A673 (cell line): ENCODE measurements at places on chromosomes 7 and 10.

- no peak for DNase-seq
Measured at GRCh38 chr7:101180130-101180755, at the start of gene NAT16. Gene NAT16 (minus strand): TSS chr7:101180293. CDS start chr7:101174807, 5,486 bp downstream.

DNA sequence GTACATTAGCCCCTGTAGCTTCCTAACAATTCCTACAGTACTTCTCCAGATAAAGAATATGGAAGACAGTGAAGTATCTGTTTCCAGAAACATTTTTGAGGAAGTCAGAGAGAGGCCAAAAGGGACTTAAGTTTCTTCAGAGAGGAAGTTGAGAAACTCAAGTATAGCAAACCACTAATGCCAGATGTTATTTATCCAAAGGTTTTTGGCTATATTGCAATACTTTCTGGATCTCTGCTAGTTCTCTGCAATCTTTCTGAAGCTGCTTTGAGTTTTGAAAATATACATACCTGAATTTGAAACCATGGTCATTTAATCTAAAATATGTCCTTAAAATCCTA lies 64.7 kb downstream of the BICC1 start:
- DNase-seq: no peak

GRCh38 chr7:125644109-125644508 lies 714.5 kb upstream of the POT1 start:
- peak; percentile 18 for DNase-seq

DNA sequence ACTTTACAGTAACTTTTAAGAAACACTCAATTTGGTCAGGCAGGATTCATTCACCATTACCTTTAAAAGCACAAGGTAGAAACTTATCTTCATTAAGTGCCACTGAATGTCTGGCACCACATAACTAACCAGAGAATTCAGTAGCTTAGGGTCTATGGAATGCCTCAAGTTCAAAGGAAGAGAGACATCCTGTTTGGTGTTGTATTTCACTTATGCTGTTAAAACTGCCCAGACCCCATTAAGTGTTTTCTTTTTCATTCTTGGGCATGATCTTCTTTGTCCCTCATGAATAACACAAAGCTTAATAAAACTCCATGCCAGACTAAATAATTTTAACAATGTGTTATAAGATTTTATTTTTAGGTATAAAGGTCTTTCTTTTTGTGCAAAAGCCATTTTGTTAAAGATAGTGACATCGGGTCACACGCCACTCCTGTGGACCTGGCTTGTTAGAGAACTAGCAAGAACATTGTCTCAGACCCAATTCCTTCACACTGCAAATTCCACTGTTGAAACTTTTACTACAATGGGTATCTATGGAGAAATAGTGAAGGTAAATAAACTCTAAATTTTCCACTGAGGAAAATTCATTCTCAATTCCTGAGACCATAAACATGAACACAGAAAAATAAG lies 221.0 kb downstream of the TWIST1 start:
- peak; percentile 47 for DNase-seq

- peak; percentile 9 for DNase-seq
Measured at GRCh38 chr10:89837165-89838043, 136.0 kb downstream of the KIF20B start.

DNA sequence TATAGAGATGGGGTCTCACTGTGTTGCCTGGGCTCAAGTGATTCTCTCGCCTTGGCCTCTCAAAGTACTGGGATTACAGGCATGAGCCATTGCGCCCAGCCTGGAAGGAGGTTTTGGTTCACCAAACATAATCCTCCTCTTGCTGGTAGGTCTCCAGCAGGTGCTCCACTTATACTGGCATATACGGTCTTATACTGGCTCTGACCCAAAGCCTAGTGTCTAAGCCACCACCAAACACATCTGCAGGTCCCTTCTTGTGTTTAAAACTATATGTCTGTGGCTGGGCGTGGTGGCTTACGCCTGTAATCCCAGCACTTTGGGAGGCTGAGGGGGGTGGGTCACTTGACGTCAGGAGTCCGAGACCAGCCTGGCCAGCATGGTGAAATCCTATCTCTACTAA lies 5.4 kb downstream of the MBLAC1 start:
- DNase-seq: no peak

DNA sequence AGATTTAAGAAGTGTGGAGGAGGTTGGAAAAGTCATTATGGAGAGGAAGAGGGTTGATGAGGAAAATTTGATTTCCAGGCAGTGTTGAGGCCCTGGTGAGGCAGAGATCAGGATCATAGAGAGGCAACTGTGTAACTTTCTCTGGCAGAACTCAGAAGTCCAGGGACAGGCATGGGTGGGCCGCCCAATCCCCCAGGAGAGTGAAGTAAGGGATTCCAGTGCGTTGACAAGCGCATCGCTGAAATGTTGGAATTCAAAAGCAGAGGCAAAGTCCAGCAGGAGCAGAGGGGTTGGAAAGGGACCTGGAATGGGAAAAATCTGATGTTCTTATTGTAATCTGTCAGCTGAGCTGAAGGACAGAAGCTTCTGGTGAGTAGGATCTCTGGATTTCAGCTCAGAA lies 207.3 kb downstream of the FAM107B start:
- no peak for DNase-seq

- DNase-seq: no peak
Measured at GRCh38 chr10:70782746-70783680, 2.2 kb downstream of the TBATA start.

- peak; percentile 96 for DNase-seq
Measured at GRCh38 chr10:74418285-74418872, 267.4 kb downstream of the ADK start.

DNA sequence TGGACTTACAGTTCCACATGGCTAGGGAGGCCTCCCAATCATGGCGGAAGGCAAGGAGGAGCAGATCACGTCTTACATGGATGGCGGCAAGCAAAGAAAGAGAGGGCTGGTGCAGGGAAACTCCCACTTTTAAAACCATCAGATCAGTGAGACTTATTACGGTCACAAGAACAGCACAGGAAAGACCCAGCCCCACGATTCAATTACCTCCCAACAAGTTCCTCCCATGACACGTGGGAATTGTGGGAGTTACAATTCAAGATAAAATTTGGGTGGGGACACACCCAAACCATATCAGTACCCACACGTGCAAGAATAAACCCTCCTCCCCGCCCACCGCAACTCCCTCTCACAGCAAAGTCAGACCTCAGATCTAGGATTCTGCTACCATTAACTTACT lies 4.5 kb upstream of the AIFM2 start:
- no peak for DNase-seq

DNA sequence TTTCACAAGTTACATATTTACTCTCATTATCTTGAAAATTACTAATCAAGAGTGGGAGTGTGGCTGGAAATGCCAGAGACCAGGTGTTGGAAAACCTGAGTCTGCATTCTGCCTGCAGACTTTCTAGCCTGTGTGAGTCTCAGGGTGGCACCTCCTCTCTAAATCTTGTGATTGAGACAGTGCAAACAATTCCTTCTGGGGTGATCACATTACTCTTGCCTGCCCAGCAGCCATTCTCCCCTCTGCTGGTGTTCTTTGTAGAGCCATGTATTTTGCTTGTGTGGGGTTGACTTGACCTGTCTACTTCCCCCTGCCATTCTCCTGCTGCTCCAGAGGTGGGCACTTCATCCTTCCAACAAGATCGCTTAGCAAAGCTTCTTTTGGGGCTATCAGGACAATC lies 101.1 kb downstream of the RAPGEF5 start:
- DNase-seq: no peak

GRCh38 chr10:114684822-114685209 lies 26.7 kb upstream of the ABLIM1 start:
- DNase-seq: peak; percentile 36

GRCh38 chr7:151132461-151133205 lies 34.9 kb downstream of the GBX1 start:
- DNase-seq: no peak

DNA sequence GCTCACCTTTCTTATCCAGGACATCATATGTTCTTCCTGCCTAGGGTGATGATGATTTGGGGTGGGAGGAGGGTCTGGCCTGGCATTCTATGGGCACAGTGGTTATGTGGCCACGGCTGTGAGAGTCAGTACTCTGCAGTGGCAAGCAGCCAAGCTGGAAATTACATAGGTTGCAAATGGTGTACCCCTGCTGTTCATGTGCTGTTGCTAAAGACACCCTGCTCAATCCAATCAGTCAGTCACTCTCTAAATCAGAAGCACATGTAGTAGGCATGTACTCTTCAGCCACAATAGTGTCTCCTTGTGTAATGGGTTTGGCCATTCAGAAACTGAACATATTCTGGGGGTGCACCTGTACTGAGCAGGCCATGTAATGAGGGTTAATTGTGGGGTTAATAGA lies 449.1 kb upstream of the ANKRD30A start:
- peak; percentile 77 for DNase-seq

DNA sequence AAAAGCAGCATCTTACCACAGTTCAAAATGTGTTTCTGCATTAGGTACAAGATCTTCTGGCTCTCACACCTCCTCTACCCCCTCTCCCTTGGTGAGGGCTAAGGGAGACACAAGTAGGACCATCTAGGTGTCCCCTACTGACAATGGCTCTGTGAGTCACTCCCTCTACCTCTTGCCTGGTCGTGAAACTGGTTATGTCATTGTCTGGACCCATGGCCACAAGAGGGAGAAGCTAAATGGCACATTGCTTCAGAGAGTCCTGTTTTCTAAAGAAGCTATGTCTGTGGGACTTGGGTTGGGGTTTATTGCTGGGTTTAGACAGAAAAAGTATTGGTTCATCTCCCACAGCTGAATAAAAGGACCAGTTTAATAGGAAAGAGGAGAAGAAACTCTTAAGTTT lies 4.0 kb upstream of the PLXNA4 start:
- no peak for DNase-seq

- no peak for DNase-seq
Measured at GRCh38 chr7:26930201-26930600, 65.8 kb upstream of the SKAP2 start.

DNA sequence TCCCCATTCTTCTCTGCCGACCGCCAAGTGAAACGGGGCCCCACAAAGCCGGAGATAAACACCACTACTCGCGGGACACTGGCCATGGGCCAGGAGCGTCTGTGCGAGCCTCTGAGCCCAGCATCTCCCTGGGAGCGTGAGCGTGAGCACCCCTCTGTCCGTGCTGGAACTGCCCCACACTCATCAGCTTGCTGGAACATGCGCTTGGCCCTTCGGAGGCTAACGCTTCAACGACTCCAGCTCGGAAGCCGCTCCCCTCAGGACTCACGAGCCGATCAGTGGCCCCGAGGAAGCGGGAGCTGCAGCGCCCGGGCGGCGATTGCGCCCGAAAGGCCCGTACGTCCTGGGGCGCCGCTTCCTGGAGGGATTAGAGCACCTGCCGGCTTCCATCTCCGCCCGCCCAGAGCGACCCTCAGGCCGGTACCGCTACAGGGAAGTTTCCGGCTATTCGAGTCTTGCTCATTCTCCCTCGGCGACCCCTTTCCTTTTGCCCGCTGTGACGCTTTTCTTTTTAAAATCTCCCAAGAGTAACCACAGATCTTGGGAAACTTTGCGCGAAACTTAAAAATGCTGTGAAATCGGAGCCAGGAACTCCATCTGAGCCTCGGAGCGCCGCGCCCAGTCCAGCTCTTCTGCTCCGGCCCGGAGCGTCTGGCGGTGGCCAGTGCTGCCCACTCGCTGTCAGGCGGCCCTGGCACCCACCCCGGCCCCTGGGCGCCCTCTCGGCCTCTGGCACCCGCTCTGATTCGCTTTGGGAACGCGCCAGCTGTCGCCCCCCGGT lies 1.0 kb downstream of the TLL2 start:
- peak; percentile 49 for DNase-seq

DNA sequence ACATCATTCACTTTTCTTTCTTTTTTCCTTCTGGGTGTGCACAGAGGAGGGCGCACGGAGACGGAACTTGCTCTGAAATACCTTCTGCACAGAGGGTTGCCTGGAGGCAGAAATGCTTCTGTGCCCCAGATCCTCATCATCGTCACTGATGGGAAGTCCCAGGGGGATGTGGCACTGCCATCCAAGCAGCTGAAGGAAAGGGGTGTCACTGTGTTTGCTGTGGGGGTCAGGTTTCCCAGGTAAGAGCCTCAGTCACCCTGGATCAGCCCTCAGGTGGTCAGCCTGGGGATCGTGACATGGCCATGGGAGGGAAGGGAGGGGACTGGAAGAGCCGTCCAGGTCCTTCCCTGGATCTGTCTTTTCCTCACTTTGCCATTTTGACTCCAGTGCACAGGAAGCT lies 33.6 kb downstream of the VWA2 start:
- DNase-seq: no peak

DNA sequence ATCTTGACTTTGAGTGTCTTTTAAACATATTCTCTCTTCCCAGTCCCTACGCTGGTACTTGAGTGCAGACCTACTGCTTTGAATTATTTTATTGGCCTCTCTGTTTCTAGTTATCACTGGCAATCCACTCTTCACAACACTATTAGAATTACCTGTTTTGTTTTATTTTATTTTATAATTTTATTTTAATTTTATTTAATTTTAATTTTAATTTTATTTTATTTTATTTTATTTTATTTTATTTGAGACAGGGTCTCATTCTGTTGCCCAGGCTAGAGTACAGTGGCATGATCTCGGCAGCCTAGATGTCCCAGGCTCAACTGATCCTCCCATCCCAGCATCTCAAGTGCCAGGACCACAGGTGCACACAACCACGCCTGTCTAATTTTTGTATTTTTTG lies 6.8 kb downstream of the STK17A start:
- no peak for DNase-seq

- no peak for DNase-seq
Measured at GRCh38 chr10:78147202-78147601, 113.5 kb downstream of the RPS24 start.

DNA sequence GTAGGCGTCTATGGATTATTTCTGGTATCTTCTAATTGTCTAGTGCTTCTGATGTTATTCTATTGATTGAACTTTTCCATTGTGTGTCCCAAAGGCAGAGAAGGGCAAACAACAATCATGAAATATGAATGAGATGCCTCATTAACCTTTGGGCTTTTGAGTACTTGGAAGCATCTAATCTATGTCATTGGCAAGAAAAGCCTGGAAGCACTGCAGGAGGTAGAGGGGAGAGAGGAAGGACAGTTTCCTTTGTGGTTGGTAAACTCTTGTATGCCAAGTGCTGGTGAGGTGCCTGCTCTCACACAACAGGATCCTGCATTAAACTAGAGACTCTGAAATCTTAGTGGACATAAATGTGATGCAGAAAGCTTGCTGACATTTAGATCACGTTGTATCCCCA lies 155.2 kb upstream of the TPK1 start:
- no peak for DNase-seq

- DNase-seq: peak; percentile 3
Measured at GRCh38 chr7:103915680-103916357, 73.6 kb downstream of the RELN start.

DNA sequence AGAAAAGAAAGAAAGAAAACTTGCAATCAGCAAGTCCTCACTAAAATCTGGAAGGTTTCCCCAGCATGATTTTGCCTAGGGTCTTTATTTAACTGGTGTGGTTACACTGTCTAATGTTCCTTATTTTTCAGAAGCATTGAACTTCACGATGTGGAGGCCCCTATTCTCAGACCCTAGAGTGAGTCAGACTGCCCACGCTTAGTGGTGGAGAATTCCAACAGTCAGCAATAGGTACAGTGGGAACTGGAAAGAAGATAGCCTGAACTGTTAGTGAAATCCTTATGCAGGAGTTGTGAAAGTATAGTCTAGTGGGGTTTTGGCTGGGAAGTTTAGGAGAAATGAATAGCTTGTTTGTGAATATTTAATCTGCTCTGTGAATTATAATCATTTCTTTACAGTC lies 115.0 kb downstream of the FZD1 start:
- DNase-seq: no peak
